Fibroblast of lung (primary cell): ENCODE measurements at places on chromosomes 11 and 22.

GRCh38 chr11:21514316-21514715, 678.6 kb upstream of the ANO5 start:
- no peak for DNase-seq

DNA sequence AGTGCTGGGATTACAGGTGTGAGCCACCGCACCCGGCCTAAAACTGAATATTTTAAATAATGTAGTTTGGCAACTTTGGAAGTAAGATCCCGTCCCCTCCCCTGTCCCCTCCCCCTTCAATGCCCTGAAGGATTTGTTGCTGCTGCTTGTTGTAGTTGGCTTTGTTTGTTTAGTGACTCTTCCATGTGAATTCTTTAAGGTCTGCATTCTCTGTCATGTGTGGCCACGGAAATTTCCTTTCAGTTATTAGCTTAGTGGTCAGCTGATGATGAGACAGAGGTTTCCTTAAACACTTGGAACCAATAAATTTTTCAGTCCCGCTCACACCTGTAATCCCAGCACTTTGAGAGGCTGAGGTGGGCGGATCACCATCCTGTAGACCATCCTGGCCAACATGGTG, 109.9 kb downstream of the MPPED1 start:
- DNase-seq: no peak

GRCh38 chr11:15764326-15764725, 592.0 kb downstream of the SOX6 start:
- DNase-seq: no peak

- no peak for DNase-seq
Observed at GRCh38 chr22:46902436-46902835, 140.0 kb downstream of the TBC1D22A start.

DNA sequence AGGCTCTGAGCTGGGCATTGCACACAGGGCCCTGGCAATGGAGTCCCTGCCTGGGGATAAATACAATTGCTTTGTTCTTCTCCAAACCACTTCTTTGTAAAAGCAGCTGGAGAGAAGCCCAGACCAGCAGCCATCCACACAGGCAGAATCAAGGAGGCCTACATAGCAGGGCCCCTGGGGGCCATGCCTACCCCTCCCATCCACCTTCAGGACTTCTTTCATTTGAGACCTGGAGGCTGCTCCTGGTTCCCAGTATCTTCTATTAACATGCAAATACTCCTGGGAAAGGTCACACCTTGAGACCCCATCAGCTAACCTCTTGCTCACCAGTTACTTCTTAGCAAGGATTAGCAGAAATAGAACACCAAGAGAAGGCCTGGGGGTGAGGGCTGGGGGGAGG, 511.1 kb downstream of the SOX6 start:
- DNase-seq: no peak

DNA sequence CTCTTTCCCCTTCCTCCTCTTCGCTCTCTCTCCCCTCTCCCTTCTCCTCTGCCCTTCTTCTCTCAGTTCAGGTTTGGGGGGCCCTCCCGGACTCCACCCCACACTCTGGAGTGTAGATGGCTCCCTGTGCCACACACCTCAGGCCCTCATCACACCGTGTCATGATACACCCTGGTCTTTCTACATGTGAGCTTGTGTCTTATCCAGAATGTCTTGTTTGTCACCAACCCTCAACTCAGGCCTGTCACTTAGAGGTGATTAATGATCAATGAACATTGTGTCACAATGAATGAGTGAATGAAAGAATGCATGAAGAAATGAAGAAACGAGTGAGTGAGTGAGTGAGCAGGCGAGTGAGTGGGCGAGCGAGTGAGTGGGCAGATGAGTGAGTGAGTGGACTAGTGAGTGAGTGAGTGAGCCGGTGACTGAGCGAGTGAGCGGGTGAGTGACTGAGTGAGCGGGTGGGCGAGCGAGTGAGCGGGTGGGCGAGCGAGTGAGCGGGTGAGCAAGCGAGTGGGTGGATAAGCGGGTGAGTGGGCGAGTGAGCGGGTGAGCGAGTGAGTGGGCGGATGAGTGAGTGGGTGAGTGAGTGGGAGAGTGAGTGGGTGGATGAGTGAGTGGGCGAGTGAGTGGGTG, 33.8 kb downstream of the CAPN1 start:
- no peak for DNase-seq

GRCh38 chr11:83720675-83721074, 434.5 kb upstream of the CCDC90B start:
- DNase-seq: no peak

GRCh38 chr11:121452609-121453150, at the start of gene SORL1-AS1:
TSS of gene SORL1-AS1 (minus strand) at chr11:121452967.
- DNase-seq: no peak

GRCh38 chr11:25927411-25927953, 404.4 kb upstream of the ANO3 start:
- DNase-seq: no peak

- DNase-seq: no peak
Observed at GRCh38 chr11:821512-822371, 3.0 kb downstream of the PNPLA2 start.

GRCh38 chr22:21714786-21715185, 20.8 kb downstream of the YPEL1 start:
- DNase-seq: no peak

DNA sequence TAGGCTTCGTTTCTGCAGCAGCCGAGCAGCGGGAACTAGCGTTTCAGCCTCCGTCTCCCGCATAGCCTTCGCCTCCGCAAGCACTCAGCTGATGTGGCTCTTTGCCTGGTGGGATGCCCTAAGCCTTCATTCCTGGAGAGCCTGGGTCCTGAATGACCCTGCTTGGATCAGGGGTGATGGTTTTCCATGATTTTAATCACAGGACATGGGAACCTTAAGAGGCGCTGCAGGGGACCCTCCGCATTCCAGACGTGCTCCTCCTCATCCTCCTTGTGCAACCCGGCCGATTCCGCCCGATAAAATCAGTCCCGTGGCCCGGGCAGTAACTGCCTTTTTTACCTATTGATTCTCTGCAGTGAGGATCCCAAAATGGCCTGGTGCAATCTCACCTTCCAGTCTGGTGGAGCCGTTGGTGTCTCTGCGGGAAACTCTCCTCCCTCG, 8.2 kb downstream of the C11orf21 start:
- no peak for DNase-seq

GRCh38 chr11:46674463-46675287, 25.7 kb downstream of the ARHGAP1 start:
- DNase-seq: no peak

- DNase-seq: no peak
Observed at GRCh38 chr11:12179019-12179418, 68.6 kb downstream of the MICAL2 start.

DNA sequence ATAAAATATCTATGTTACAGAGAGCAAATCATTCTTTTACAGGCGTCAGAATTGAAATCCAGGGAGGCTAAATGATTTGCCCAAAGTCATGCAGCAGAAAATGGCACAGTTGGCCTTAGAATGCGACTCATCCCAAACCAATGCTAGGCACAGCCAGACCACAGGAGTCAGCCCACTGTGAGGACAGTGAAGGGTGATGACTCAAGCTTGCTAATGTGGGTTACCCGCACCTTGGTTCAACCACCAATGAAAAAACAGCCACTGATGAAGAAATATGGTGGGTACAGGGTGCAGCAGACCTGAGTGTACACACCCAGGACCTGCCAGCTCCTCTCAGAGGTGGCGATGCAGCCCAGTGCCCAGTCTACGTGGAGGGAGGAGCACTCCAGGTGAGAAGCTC, 89.7 kb downstream of the ZC3H12C start:
- peak; percentile 60 for DNase-seq

DNA sequence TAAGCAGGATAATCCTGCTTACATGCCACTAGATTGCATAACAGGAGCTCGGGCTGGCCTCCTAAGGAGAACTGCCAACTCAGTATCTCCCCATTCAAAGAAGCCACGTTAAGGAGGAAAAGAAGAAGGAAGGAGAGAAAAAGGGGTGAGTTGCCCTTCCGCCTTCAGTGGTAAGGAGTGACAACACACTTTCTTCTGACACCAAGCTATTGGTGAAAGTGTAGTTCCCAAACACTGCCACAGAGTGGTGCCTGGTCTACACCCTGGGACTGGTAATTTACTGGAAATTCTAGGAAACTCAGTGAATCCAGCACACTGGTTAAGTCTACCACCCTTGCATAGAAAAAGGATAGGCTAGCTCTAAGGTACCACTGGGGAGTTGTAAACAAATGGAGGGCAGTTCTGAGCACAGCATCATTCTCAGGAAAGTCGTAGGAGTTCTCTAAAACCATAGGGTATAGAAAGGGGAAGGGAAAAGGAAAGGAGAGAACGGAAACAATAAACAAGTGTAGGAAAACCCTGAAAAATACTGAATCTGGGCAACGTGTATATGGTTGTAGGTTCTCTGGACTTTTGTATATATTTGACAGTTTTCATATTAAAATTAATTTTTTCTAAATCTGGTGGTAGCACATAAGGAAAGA, 58.2 kb downstream of the RRAS2 start:
- peak; percentile 68 for DNase-seq

DNA sequence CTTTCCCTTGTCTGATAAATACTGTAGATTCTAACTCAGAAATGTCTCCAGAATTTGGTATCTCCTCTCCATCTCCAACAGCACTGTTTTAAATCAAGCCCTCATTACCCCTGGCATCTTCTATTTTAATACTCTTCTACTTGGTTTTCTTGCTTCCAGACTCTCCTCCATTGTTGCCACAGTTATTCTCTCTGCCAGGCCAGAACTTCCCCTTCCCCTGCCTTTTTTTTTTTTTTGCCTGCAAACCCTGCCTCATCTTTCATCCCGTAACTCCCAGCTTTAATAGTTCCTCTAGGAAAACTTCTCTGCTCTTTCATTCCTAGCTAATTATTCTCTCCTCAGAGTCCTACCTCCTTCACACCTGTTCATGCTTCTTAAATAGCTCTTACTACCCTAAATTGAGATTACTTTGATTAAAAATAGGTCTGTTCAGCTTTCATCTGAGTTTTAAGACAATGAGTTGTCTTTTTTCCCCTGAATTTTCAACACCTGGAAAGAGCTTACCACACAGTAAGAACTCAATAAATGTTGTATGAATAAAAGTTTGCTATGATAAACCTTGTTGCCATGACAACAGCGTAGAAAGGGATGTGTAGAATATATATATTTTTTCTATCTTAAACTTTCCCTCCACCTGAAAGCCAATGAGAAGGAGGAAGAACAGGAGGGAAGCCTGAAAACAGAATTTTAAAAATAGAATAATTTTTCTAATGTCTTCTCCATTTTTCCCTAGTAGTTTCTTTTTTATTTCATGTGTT, 3.6 kb downstream of the IL18 start:
- DNase-seq: no peak

- no peak for DNase-seq
Observed at GRCh38 chr11:34921156-34921555, 4.7 kb downstream of the PDHX start.

DNA sequence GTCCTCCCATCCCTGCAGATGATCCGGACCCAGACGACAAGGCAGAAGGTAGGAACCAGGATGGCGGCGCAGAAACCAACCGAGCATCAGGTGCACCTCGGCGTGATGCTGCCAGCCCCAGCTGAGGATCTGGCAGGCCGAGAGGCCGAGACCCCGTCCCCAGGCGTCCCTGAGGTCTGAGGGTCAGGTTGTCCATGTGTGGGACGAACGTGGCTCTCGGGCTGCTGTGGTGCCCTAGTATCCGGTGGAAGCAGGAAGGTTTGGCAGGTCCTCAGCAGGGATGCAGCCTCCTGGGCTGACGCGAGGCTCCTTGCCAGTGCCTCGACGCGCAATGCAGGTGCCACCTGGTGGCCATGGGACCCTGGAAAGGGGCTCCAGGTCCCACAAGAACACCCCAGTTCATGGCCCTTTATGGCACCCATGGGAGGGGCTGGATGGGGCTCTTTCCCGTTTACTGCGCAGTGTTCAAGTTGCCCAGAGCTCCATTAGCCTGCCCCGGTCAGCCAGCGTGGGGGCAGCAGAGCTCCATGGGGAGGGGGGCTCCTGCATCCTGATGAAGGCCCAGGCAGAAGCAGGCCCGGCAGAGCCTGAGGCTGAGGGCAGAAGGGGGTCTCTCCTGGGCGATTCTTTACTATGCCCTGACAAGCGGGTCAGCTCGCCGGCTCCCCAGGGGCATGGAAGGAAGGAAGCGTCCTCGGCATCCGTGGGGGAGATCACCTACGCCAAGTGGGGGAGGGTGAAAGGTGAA, 129.9 kb downstream of the CTTN start:
- DNase-seq: no peak

DNA sequence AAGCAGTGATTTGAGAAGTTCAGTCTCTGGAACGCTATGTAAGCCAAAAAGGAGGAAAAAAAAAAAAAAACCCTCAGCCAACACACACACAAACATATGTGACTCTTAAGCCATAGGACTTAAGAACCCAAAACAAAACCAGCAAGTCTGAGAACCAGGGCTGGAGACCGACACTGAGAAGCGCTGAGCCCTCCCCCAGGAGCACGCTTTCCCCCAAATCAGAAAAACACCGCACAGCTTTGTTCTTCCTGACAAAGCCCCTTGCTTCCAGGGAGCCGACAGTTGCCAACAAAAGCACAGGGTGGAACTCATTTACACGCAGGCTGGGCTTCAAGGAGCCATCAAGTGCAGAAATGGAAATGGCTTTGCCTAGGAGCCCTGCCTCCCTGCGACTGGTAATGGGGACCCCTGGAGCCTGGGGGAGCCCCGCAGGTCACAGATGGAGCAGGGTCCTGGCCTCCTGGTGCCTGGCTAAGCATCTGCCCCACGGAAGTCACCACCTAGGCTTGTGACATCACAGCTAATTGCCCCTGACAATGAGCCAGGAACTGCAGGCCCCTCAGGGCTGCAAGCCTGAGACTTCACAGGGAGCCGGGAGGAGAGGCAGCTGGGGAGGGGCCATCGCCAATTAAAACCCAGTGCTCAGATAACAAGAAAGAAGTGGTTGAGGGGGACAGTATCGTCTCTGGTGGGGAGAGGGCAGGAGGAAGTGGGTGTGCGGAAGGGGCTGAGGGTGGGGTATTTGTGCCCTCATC, 66.9 kb downstream of the NFAM1 start:
- peak; percentile 47 for DNase-seq

GRCh38 chr22:21766691-21767462, 31.3 kb upstream of the YPEL1 start:
- no peak for DNase-seq

- no peak for DNase-seq
Observed at GRCh38 chr11:130426837-130427341, 1.5 kb downstream of the ADAMTS8 start.

- DNase-seq: no peak
Observed at GRCh38 chr22:48071828-48072227, 1309.4 kb downstream of the TBC1D22A start.

GRCh38 chr11:35076201-35077100, 62.5 kb upstream of the CD44 start:
- DNase-seq: no peak

GRCh38 chr11:106670069-106670468, 348.2 kb downstream of the GUCY1A2 start:
- DNase-seq: peak; percentile 73
